ENCODE measurements at places on chromosomes 3 and 15. TPM values are rescaled to one million over a fixed set of nuclear protein-coding genes. Genes with fewer than 3 reads are reported as not detected.
A peak's percentile ranks its signal among the peaks of the same experiment; 100 is the strongest.

CX3CR1 gene
- under 0.01 TPM for total RNA-seq

PPP1R14D gene
- total RNA-seq: not detected

RHOA gene
- total RNA-seq: 627 TPM

SLC22A14 gene
- total RNA-seq: 0.12 TPM

GRCh38 chr3:133835418-133835743 lies 29.8 kb downstream of the SRPRB start:
- DNase-seq: no peak

GRCh38 chr3:50971487-50971924 lies 296.8 kb downstream of the DOCK3 start:
- DNase-seq: peak; percentile 51

DNA sequence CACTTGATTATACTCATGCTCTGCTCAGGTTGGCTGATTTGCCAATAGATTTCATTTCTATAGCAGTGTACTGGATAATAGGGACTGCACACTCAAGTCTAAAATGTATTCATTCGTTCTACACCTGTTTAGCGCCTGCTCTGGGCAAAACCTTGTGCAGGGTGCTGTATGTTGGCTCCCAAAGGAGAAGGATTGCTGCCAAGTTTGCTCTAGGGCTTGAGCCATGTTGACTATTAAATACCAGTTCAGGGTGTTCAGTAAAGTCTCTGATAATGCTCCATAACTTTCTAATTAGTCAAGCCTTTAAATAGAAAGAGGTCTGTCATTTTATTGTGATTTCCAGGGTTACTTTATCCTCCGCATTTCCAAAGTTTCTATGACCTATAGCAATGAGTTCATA lies 470.2 kb downstream of the MAGI1 start:
- no peak for DNase-seq

GRCh38 chr15:84910928-84911623 lies 26.6 kb downstream of the SLC28A1 start:
- no peak for DNase-seq
